Vein endothelial cell (primary cell): ENCODE measurements at places on chromosomes 1 and 21. TPM values are rescaled to one million over a fixed set of nuclear protein-coding genes. Genes with fewer than 3 reads are reported as not detected.

The FAM110D gene
- 3.4 and 5.6 TPM in 2 replicates for total RNA-seq

The RGS13 gene
- total RNA-seq: not detected in 2 replicates

The INPP5B gene
- total RNA-seq: 20.9 and 22.5 TPM in 2 replicates

The IFT25 gene
- 17.3 and 18.7 TPM in 2 replicates for total RNA-seq

The HFM1 gene
- 0.33 and 0.86 TPM in 2 replicates for total RNA-seq
